ENCODE measurements at places on chromosomes 1 and 21. TPM values are rescaled to one million over a fixed set of nuclear protein-coding genes. Genes with fewer than 3 reads are reported as not detected.

DNA sequence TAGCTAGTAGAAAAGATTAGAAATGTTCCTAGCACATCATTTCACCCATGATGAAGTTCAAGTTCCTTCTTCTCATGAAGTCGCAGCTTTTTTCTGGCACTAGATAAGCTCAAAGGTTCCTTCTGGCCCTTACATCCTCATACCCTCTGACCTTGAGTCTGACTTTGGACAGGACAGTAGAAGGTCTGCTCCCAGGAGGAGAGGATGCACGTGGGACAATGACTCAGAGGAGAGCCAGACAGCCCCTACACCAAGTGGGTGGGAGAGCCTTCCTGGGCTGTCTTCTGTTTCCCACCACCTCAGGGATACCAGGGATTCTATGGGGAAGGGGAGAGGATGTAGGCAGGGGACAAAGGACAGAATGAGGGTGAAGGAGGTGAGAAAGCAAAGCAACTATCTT, 86.0 kb downstream of the HHIPL2 start:
- H3K27ac ChIP-seq, result no peak overlapping the region
- H3K27me3 ChIP-seq, result no peaks in the 10 kb centered on the region
- no peaks in the 10 kb centered on the region for H3K36me3 ChIP-seq
- DNase-seq, result no peak

DNA sequence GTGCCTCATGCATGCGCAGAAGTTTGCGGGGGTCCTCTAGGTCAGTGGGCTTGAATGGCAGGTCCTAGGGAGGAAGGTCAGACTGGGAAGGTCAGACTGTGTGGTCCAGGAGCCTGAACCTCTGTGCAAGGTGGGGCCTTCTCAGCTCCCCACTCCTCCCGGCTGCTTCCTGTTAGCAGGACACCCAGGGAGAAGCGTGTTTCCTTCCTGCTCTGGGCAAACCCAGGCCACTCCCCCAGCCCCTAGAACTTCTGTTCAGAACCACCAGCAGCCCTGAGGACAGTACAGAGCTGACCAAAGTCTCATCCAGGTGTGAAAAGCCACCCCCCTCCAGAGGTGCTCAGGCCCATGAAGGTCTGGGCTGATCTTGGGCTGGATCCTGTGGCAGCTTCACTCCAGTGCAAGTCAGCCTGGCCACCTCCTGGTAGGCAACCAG, 29.9 kb downstream of the NAV1 start:
- no peak for DNase-seq
- no peaks in the 10 kb centered on the region for H3K27me3 ChIP-seq
- no peaks in the 10 kb centered on the region for H3K4me1 ChIP-seq
- H3K36me3 ChIP-seq, result no peaks in the 10 kb centered on the region
- no peak overlapping the region for H3K4me3 ChIP-seq

GRCh38 chr1:42420911-42421585, 34.8 kb downstream of the ZMYND12 start:
- H3K27ac ChIP-seq, result no peak overlapping the region
- no peaks in the 10 kb centered on the region for H3K4me1 ChIP-seq
- H3K36me3 ChIP-seq, result no peaks in the 10 kb centered on the region
- peaks cover 1% of the 10 kb centered on the region for H3K27me3 ChIP-seq
- H3K4me3 ChIP-seq, result no peak overlapping the region

- peaks cover 5% of the 10 kb centered on the region for H3K4me1 ChIP-seq
- H3K4me3 ChIP-seq, result no peak overlapping the region
- no peak for DNase-seq
- H3K36me3 ChIP-seq, result no peaks in the 10 kb centered on the region
These were observed 6.1 kb downstream of the CAPZA1 start for GRCh38 chr1:112625696-112626095.

DNA sequence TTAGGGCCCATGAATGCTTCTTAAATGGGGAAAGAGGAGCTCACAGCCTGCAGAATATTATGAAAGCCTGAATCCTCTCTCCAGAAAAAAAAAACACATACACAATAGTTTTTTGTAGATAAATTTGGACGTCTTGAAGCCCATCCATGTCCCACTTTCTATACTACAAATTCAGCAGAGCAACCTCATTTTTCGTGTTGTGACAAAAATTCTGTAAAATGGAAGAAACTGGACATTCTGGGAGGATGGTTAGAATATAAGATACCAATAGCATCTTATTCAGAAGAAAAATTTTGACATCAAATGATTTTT, 102.1 kb downstream of the ZNF281 start:
- H3K4me3 ChIP-seq, result no peak overlapping the region
- no peaks in the 10 kb centered on the region for H3K36me3 ChIP-seq
- no peaks in the 10 kb centered on the region for H3K4me1 ChIP-seq
- H3K27me3 ChIP-seq, result no peaks in the 10 kb centered on the region
- no peak overlapping the region for H3K27ac ChIP-seq

GRCh38 chr21:14814991-14815390, 249.8 kb downstream of the NRIP1 start:
- no peak overlapping the region for H3K27ac ChIP-seq
- H3K36me3 ChIP-seq, result no peaks in the 10 kb centered on the region
- no peaks in the 10 kb centered on the region for H3K27me3 ChIP-seq
- no peak overlapping the region for H3K4me3 ChIP-seq
- H3K4me1 ChIP-seq, result no peaks in the 10 kb centered on the region

GRCh38 chr1:36248250-36248894, 24.1 kb downstream of the THRAP3 start:
- no peaks in the 10 kb centered on the region for H3K27me3 ChIP-seq
- peaks cover 8% of the 10 kb centered on the region for H3K4me1 ChIP-seq
- peak; percentile 81 for DNase-seq
- no peaks in the 10 kb centered on the region for H3K36me3 ChIP-seq
- no peak overlapping the region for H3K4me3 ChIP-seq
- H3K27ac ChIP-seq, result peak overlapping the region; percentile 70

GRCh38 chr1:46948629-46949416, 7.5 kb upstream of the CYP4A11 start:
- no peaks in the 10 kb centered on the region for H3K4me1 ChIP-seq
- no peak for DNase-seq
- H3K4me3 ChIP-seq, result no peak overlapping the region

GRCh38 chr1:13540866-13541265, 27.1 kb upstream of the LRRC38 start:
- no peaks in the 10 kb centered on the region for H3K27me3 ChIP-seq
- no peak for DNase-seq
- no peaks in the 10 kb centered on the region for H3K4me1 ChIP-seq

- no peaks in the 10 kb centered on the region for H3K27me3 ChIP-seq
- no peaks in the 10 kb centered on the region for H3K36me3 ChIP-seq
- no peak for DNase-seq
- H3K4me3 ChIP-seq, result no peak overlapping the region
These were observed 42.9 kb downstream of the UMODL1 start for GRCh38 chr21:42113926-42114409.

DNA sequence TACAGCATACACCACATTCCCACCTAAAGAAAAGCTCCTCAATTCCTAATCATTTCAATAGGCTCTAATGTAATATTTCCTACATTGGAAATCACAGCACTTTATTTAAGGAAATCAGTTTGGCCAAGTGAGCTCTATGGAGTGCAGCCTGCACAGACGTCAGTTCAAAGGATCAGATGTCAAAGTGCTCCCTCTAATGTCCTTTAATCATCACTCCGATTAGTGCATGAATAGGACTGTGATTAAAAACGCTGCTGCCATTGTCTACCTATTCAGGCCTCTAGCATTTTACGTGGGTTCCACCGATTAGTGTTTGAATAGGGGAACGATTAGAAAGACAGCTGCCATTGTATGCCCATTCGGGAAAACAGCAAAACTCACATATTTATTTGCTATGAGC, 50.2 kb downstream of the DPYD start:
- DNase-seq, result no peak
- no peaks in the 10 kb centered on the region for H3K36me3 ChIP-seq
- H3K4me3 ChIP-seq, result no peak overlapping the region
- no peaks in the 10 kb centered on the region for H3K27me3 ChIP-seq
- no peak overlapping the region for H3K27ac ChIP-seq

DNA sequence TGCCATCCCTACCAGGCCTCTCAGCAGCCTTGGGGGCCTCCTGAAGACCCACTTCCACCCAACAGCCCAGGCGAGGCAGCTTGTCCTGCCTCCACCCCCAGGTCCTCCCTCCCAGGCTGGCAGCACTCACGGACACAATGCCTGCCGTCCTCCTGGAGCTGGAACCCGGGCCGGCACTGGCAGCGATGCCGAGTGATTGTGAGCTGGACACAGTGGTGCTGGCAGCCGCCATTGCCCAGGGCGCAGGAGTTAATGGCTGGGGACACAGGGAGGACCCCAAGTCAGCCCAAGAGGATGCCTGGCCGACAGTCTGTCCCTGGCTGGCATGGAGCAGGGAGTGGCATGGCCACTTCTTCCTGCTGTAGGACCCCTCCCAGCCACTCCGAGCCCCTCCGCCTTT, 60.8 kb downstream of the ARHGEF16 start:
- H3K4me3 ChIP-seq, result no peak overlapping the region
- no peaks in the 10 kb centered on the region for H3K27me3 ChIP-seq
- no peak overlapping the region for H3K27ac ChIP-seq
- no peak for DNase-seq

- no peaks in the 10 kb centered on the region for H3K27me3 ChIP-seq
- no peak overlapping the region for H3K27ac ChIP-seq
These were observed 51.2 kb downstream of the B3GALT5 start for GRCh38 chr21:39663742-39664492.

DNA sequence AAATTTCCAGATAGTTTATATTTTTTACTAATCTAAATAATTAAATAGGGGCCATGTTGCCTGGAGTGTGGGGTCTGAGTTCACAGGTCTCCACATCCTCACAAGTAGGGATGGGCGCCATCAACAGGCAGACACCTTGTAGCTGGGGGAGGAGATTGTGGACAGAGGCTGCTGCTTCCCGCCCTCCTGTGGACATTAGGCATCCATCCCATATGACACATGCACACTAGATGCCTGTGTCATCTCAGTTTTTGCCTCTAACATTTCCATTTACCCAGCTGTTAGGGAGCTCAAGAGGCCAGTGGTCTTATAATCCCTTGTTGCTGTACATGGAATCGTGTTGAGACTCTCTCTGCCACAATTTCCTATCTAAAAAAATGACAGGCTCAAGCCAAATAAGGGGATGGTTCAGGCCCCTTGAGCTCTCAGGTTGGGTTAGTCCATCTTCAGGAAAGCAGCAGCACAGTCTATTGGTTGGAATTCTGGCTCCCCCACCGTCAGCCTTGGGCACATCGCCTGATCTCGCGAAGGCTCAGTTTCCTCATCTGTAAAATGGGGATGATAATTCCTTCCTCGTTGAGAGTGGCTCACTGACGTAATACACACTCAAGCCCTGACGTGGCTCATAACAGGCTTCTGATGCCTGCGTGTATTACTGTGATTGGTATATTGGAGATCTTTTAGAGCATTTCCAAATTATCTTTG, 13.6 kb downstream of the LHX4 start:
- no peaks in the 10 kb centered on the region for H3K27me3 ChIP-seq
- no peak for DNase-seq
- no peak overlapping the region for H3K4me3 ChIP-seq
- H3K27ac ChIP-seq, result no peak overlapping the region

DNA sequence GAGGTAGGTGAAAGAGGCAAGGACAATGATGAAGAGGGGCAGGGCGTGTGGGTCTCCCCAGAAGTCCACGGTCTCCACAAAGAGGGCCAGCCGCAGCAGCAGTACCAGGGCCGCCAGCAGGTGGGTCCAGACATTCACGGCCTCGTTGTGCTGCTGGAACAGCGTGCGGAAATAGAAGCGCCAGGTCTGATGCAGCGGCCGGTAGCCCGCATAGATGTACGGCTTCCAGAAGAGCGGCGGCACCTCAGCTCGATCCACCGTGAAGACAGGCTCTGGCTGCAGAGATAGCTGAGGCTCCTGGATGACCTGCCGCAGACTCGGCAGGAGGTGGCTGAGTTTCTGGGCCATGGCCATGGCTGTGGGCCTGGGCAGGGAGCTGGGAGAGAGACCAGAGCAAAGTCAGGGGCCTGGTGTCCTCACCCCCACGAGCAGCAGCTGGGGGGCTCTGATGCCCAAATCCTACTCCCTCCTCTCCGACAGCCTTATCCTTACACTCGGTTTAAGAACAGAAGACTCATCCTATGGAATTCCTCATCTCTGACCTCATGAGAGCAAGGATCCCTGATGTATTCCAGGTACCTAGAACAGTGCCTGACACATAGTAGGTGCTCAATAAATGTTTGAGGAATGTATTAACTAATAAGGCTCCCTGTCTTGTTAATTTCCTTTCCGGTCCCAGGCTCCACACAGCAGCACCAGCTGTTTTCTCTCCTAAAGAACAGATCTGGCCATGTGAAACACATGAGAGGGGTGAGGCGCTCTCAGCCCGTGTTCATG, 4.4 kb upstream of the AUNIP start:
- H3K27ac ChIP-seq, result no peak overlapping the region
- no peak for DNase-seq
- H3K27me3 ChIP-seq, result no peaks in the 10 kb centered on the region
- no peaks in the 10 kb centered on the region for H3K4me1 ChIP-seq
- no peak overlapping the region for H3K4me3 ChIP-seq
- no peaks in the 10 kb centered on the region for H3K36me3 ChIP-seq

Gene ZNF683
- 0.24 TPM for total RNA-seq

Gene FCRL2
- total RNA-seq, result 0.29 TPM

Gene RIPPLY3
- not detected for total RNA-seq

Gene CNIH3
- 2.4 TPM for total RNA-seq

Gene KCNQ4
- 8.7 TPM for total RNA-seq

Gene AXDND1
- not detected for total RNA-seq

Gene ZNF697
- total RNA-seq, result 5.1 TPM

Gene KCNK1
- total RNA-seq, result 7.0 TPM

Gene COL6A2
- total RNA-seq, result 1,431 TPM

All from aorta (tissue), 5 donors.